ENCODE measurements at places on chromosomes 6 and 20.

- no peak overlapping the region for H3K4me3 ChIP-seq
- H3K36me3 ChIP-seq, result no peaks in the 10 kb centered on the region
Observed at GRCh38 chr6:29376003-29376402, 912 bp upstream of the OR12D3 start.

DNA sequence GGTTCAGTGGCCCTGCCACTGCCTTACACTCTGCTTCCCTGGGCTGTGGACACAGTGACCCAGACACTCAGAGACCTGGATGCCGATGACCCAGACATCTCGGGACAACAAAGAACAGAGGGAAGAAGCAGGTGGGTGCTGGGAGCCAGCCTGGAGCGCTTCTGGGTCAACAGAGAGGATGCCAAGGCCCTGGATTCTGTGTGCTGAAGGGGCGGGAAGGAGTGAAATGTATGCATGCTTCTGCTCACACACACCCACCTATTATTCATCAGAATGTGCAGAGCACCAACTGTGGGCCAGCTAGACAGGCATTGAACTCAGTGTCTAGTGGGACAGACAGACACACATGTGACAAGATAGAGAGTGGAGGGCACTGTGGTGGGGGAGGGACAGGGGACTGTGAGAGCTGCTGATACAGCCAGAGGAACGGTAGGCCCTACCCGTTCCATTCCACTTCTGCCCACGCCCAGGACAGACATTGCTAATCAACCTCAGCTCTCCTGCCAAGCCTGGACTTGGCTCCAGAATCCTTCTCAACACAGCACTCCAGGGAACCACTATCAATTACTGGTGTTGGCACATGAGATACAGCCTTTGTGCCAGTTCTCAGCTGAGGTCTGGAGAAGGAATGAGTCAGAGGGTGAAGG lies 20.2 kb downstream of the KCNK15 start:
- H3K36me3 ChIP-seq, result no peaks in the 10 kb centered on the region
- H3K27ac ChIP-seq, result no peak overlapping the region
- no peak overlapping the region for H3K4me3 ChIP-seq
- H3K4me1 ChIP-seq, result peaks cover 12% of the 10 kb centered on the region
- no peaks in the 10 kb centered on the region for H3K27me3 ChIP-seq
- DNase-seq, result no peak

- no peak overlapping the region for H3K27ac ChIP-seq
- no peaks in the 10 kb centered on the region for H3K27me3 ChIP-seq
- no peaks in the 10 kb centered on the region for H3K4me1 ChIP-seq
- H3K4me3 ChIP-seq, result no peak overlapping the region
- DNase-seq, result no peak
Observed at GRCh38 chr6:159090530-159091480, 46.0 kb upstream of the TAGAP start.

DNA sequence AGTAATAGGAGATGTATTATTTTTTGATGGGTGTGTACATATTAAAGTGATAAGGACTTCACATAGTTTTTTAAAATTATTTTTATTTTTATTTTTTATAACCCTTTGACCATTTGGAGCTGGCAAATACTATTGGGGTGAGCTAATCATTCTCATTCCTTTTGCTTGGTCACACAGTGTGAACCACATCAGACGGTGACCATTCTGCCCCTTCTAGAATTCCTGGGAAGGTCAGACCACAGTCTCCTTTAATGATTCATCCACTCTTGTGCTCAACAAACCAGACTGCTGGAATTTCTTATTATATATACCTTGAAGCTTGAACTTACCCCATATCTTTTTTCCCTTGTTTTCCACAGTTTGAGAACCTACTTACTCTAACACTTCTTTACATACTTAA lies 23.9 kb upstream of the PRL start:
- H3K27me3 ChIP-seq, result no peaks in the 10 kb centered on the region
- H3K4me1 ChIP-seq, result no peaks in the 10 kb centered on the region
- no peak overlapping the region for H3K27ac ChIP-seq
- DNase-seq, result peak; percentile 81
- H3K36me3 ChIP-seq, result no peaks in the 10 kb centered on the region
- no peak overlapping the region for H3K4me3 ChIP-seq

- H3K36me3 ChIP-seq, result no peaks in the 10 kb centered on the region
- no peaks in the 10 kb centered on the region for H3K4me1 ChIP-seq
- H3K27ac ChIP-seq, result no peak overlapping the region
- H3K4me3 ChIP-seq, result no peak overlapping the region
- no peaks in the 10 kb centered on the region for H3K27me3 ChIP-seq
- DNase-seq, result no peak
Observed at GRCh38 chr6:1991332-1991878, 254.0 kb downstream of the GMDS start.

Data from mesendoderm (in vitro differentiated cells).